ENCODE measurements at places on chromosomes 3 and 15.
A peak's percentile ranks its signal among the peaks of the same experiment; 100 is the strongest.

GRCh38 chr15:36361351-36361870 is 218.0 kb upstream of the CDIN1 start:
- no peak for DNase-seq

DNA sequence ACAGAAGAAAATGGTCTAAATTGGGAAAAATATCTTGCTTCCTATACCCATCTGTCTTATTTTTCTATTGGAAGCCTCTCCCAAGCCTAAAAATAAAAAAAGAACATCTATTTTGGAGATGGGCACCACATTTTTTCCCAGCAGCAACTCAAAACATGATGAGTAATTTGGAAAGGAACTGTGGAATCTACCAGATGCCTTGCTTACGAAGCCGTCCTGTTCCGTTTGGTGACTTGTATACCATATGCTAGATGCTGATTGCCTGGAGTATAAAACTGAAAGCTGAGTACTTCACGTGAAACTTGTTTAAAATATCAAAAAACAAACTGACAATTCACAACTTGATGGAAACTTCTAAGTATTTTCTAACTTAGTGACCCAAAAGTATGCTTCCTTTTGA is 491.0 kb downstream of the ROBO2 start:
- no peak for DNase-seq

DNA sequence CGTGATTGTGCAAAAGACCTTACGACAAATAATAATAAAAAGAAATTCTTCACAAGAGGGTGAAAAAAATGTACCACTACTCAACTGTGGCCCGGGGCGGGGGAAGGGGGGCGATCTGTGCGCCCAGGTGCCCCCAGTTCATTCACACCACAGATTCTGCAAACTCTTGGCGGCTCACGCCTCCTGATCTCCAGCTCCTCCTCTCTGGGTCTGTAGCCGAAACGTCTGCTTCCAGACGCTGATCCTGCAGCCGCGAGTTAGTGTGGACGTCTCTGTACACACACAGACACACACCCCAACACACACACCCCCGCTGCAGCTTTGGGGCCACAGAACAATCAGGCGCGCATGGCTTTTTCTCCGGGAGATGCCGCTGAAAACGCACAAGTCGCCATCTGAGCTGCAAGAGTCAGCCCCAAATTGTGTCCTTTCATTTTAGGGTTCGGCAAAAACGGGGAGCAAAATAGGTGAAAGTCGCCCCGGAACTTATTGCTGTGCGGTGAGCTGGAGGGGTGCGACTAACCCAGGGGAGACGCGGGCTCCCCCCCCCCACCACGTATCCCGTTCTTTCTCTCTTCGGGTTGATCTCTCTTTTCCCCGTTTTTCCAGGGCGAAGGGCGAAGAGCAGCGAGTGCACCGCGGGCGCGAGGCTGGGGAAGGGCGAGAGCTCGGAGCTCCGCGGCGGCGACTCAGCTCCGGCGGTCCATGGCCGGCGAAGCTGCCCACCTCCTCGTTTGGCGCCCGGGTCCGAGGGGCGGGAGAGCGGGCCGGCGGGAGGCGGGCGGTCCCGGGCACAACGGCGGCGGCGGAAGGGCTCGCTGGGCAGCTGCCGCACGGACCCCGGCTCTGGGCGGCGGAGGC is 505 bp upstream of the WNT5A start:
- DNase-seq, result no peak

GRCh38 chr3:196782511-196782910 is 42.9 kb downstream of the PAK2 start:
- DNase-seq, result no peak

DNA sequence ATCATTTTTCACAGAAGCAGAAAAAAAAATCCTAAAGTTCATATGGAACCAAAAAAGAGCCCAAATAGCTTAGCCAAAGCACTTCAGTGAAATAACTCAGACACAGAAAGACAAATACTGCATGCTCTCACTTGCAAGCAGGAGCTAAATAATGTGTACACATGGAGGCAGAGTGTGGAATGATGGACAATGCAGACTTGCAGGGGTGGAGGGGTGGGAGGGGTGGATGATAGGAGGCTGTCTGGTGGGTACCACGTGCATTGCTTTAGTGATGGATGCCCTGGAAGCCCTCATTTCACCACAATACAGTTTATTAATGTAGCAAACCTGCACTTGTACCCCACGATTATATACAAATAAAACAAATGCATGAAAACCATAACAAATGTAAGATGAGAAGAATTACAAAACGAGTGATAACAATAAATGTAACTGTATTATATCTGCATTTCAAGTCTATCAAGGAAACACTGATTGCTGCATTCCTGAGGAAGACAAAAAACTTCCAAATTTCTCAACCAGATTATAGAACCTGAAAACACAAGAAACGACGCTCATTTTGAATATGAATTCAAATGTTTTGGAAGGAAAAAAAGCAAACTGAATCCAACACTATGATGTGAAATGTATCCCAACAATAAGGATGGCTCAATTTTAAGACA is 96.5 kb downstream of the DLG1 start:
- DNase-seq, result no peak

- no peak for DNase-seq
Observed at GRCh38 chr3:63470745-63471144, 181.7 kb upstream of the SNTN start.

- no peak for DNase-seq
Observed at GRCh38 chr3:56952846-56953245, 107.6 kb upstream of the SPATA12 start.

DNA sequence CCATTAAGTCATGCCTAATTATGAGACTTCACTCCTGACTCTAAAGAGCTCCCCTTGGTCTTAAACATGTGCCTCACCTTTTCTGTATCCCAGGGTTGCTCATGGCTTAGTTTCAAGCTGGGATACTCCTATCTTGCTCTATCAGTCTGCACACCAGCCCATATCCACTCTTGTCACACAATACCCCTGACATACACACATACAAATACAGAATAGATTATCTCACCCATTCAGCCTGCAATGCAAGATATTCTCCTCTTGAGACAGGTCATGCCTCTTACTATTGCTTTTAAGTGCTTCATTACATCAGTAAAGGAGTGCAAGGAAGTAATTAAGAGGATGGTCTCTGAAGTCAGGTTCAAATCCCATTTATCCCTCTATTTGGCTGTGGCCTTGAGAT is 587.3 kb downstream of the IGSF11 start:
- DNase-seq, result no peak

DNA sequence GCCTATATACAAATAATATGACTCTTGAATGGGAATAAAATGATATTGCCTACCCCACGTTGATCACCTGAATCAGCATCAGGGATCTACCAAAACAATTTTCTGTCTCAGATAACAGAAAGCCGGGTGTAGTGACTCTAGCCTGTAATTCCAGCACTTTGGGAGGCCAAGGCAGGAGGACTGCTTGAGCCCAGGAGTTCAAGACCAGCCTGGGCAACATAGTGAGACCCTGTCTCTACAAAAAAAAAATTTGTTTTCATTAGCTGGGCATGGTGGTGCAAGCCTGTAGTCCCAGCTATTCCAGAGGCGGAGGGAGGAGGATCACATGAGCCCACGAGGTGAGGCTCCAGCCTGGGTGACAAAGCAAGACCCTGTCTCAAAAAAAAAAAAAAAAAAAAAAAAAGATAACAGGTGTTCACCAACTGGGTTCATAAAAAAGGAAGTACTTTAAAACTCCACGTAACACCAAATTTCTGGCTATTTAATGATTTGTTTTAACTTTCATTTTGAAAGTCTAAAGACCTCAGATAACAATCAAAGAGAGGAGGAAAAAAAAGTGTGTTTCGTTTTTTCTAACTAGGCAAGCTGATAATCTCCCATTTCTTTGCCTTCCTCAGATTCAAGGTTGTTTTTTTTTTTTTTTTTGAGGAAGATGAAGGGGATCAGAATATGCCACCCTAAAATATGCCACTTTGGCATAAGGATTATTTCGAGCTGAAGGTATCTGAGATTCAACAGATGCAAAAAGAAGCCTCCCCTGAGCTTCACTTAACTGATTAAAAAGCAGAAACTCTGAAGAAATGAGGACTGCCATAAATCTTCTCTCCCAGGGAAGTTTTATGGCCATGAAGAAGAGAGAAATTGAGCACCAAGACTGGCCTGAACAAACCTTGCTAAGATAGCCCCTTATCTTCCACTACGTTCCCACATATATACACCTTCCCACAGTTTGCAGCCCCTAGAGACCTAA is 44.1 kb downstream of the TRANK1 start:
- peak; percentile 46 for DNase-seq

GRCh38 chr15:97902140-97902780 is 58.2 kb upstream of the ARRDC4 start:
- DNase-seq, result no peak

GRCh38 chr15:54089776-54090175 is 111.5 kb downstream of the UNC13C start:
- DNase-seq, result no peak

GRCh38 chr3:107523539-107524325 is 970 bp downstream of the BBX start:
- peak; percentile 56 for DNase-seq

GRCh38 chr15:92614791-92615785 is 40.5 kb downstream of the FAM174B start:
- DNase-seq, result no peak

GRCh38 chr3:149850787-149851584 is 38.0 kb downstream of the RNF13 start:
- DNase-seq, result no peak

DNA sequence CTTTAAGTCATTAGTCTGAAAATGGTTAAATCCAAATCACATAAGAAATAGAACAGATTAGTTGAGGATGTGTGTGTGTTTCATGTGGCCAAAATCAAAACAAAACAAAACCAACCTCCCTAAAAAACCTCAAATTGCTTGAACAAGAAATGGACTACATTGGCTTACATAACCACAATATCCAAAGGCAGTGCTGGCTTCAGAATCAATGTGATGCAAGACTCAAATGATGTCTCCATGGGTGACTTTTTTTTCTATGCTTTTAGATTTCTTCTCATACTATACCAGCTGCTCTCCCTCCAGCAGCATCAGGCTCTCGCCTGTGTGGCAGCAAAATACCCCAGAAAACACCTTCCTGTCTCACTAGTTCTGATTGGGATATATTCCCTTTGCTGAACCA is 36.0 kb upstream of the CMTM8 start:
- no peak for DNase-seq

GRCh38 chr15:67174446-67174845 is 80.0 kb downstream of the AAGAB start:
- no peak for DNase-seq

DNA sequence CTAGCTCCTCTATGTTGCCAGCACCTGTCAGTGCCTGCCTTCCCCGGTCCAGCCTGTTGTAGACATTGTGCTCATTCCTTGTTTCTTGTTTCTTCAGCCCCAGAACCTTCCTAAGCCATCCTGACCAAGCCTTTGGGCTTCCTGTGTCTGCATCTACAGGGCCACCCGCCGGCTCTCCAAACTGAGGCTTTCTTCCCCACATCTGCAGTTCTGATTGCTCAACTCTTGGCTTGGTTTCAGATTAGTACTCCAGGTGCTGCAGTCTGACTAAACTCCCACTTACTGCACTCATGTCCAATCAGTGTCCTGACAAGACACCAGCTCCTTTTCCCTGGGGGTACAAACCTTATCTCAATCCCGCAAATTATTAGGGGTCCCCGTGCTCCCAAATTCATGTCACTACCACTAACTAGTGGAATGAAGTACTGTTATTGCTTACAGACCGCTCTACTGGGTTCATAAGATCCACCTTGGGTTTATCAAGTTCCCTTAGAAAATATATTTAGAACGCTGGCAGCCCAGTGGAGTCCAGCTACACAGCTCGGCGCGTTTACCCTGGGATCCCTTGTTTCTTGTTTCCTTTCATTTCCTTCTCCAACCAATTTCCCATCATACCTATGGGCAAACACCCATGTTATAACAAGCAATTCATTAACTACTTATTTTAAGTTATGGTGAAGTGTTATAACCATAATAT is 114.2 kb upstream of the TJP1 start:
- DNase-seq, result no peak

- DNase-seq, result no peak
Observed at GRCh38 chr15:65130941-65131340, 2.7 kb downstream of the PDCD7 start.

DNA sequence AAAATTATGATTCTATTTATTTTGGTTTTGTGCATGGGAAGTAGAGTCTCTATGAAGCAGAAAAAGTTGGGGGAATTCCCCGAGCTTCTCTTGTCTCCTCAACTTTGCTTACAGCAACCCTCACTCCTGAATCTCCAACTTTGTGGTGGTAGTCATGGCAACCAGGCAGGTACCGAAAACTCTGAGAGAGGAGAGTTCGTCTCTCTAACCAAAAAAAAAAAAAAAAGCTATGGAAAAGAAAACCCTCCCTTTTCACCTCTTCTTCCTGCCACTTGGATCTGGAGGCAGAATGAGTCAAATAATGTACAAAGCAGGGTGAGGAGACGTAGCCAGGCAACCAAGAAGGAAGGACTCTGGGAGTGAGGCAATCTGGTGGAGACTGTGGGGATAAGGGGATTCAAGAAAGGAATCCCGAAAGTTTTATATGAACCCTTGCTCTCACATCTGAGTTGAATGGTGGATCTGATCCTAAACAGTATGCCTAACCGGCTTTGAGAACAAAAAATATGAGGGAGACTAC is 108.1 kb downstream of the PLOD2 start:
- no peak for DNase-seq

DNA sequence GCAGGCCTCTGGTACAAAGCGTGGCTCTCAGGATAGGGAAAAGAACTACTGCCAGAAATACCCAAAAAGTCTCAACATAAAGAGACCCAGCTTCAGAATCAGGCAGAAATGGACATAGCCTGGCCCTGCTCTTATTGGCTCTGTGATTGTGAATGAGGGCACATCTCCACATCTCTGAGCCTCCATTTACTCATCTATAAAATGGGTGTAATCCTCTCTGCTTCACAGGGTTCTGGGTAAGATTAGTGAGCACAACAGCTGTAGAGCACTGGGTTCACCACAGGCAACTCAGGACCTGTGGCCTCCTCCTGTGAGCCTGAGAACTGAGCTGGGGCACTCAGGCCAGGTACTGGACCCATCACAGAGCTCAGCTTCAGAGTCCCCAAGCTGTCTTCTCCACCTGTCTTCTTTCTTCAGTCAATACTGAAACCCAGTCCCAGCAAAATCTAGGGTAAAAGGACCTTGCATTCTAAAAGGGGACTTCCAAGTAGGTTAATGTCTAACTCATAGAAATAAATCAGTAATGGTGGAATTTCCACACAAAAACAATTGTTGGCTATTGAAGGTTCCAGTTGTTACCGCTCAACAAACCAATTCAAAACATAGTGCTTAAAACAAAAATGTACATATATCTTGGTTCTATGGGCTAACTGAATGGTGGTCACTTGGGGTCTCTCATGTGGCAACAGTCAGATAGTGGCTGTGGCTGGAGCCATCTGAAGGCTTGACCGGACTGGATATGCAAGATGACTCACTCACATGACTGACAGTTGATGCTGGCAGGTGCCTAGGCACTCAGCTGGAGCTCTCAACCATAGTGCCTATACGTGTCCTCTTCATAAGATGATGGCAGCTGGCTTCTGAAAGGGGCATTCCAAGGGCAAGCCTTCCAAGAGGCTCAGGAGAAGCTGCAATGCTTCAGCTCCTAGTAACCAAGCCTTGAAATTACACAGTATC is 47.3 kb downstream of the TRIM42 start:
- no peak for DNase-seq

GRCh38 chr3:188595890-188596376 is 442.0 kb downstream of the LPP start:
- no peak for DNase-seq

Measured in central memory CD4-positive, alpha-beta T cell (primary cell).